ENCODE measurements at places on chromosomes 3 and 15.

GRCh38 chr15:88395241-88395640 is 71.9 kb downstream of the MRPL46 start:
- no peak for DNase-seq

DNA sequence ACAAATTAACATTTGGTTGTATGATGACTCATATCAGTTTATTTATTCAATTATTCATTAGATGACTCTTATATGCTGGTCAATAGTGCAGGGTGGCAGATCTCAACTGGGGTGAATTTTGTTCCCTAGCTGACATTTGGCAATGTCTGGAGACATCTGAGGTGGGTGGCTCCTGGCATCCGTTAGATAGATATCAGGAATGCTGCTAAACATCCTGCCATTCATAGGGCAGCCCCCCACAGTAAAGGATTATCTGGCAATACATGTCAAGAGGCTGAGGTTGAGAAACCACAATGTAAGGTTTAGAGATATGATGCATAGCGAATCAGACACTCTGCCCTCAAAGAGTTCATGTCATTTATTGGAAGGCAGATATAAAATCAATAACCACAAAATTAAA is 719.9 kb downstream of the CADM2 start:
- DNase-seq = no peak

DNA sequence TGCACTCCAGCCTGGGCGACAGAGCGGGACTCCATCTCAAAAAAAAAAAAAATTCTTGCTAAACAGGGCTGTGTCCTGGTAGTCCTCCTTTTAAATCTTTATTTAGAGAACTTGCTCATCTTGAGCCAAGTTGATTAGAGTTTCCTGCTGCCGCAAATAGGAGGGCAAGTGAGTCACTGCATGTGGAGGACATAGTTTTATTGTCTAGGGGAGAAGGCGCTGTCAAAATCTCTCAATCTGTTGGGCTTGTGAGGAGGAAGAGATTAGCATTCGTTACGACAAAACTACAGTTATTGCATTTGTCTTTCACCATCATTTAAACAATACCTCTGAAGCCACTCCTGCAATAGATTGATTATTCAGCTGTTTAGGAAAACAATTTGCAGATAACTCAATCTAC is 11.5 kb downstream of the MUC4 start:
- no peak for DNase-seq

- no peak for DNase-seq
Observed at GRCh38 chr3:28949580-28949979, 331.3 kb upstream of the RBMS3 start.

- DNase-seq = no peak
Observed at GRCh38 chr3:53776494-53777101, 69.6 kb downstream of the CHDH start.

- DNase-seq = no peak
Observed at GRCh38 chr3:138600100-138600745, 6.2 kb upstream of the CEP70 start.

DNA sequence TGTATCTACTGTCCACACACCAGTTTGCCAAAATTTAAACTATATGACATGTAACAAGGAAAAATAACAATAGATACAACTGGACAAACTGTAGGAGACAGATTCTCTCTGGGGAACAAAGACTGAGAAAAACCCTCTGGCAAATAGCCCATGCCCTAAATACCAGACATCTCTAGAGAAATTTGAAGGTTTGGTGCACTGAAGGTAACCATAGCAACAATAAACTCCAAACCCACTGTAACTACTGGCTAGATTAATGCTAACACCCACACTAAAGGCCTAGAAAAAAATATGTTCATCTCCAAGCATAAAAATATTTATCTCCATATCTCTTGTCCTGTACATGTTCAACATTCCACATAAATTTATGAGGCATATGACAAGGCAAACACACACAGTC is 267.1 kb downstream of the STXBP5L start:
- DNase-seq = no peak

DNA sequence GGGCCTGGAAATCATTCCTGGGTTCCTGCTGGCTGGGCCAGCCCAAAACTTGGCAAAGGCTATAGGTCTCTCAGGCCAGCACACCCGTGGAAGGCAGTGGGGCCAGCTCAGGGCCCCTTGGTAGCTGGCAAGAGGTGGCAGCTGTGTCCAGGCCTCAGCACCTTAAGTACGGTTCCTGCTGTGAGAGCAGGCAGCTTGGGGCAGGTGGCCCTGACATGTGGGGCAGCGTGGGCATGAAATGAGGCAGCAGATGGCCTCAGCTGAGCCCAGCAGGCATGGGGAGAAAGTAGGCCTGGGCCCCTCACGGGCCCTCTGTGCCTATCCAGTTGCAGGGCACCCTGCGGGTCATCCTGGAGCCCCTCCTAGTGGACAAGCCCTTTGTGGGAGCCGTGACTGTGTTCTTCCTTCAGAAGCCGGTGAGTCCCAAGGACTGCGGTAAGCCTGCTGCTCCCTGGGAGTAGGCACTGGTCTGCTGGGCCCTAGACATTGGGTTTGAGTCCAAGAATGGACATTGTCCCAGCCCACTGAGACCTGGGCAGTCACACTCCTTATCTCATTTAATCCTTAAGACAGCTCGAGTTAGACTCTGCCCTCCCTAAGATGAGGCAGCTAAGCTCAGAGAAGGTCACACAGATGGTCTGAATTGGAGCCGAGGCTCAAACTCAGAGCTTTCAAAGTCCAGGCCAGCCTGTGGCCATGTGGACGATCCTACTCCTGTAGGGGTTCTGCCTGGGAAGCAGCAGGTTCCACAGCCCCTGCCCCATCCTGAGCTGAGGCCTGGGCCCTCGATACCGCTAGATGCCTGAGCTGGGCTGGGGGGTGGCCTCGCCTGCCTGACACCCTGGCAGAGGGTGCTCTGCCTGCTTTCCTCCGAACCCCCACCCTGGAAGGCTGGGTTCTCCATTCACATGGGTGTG is 25.5 kb downstream of the ESYT3 start:
- no peak for DNase-seq

DNA sequence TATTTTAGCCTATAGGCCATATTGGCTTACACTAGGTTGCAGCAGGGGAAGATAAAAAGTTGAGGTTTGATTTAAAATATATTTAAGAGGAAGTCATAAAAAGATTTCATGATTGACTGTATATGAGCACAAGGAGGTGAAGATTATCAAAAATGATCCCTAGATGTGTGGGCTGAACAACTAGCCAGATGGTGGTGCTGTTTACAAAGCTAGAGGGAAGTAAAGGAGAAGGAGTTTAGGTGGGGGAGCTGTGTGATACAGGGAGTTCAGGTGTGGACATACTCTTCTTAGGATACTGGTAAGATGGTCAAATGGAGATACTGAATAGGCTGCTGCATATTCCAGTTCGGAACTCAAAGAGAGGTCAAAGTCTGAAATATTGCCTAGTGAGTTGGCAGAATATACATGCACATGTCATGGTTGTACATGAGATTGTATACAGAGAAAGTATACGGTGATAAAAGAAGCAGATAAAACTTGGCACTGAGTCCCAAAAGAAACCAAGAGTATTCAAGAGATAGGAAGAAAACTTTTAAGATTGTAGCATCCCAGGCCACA is 727.8 kb downstream of the NLGN1 start:
- no peak for DNase-seq

GRCh38 chr3:69236812-69237707 is 114.7 kb upstream of the LMOD3 start:
- no peak for DNase-seq

- DNase-seq = no peak
Observed at GRCh38 chr3:29335438-29335837, 54.6 kb downstream of the RBMS3 start.

DNA sequence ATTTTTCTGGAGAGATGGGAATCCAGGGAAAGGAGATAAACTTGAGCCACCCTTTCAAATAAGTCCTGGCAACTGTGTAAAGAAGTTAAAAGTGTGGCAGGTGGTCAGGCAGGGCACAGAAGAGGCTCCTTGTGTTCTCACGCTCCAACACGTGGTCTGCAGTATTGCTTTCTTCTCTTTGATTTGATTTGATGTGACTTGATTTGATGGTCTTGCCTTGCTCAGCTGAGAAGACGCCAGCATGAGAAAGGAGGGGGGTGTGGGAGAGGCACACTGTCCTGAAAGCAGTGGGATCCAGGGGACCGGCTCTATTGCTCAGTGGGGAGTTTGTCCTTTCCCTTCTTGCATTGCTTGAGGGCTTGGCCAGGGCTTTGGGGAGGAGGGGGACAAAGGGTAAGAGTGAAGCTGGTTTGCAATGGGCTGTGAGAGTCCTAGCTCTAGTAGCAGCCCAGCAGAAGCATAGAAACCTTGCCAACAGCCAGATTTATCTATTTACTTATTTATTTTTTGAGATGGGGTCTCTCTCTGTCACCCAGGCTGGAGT is 25.7 kb upstream of the NEO1 start:
- no peak for DNase-seq

DNA sequence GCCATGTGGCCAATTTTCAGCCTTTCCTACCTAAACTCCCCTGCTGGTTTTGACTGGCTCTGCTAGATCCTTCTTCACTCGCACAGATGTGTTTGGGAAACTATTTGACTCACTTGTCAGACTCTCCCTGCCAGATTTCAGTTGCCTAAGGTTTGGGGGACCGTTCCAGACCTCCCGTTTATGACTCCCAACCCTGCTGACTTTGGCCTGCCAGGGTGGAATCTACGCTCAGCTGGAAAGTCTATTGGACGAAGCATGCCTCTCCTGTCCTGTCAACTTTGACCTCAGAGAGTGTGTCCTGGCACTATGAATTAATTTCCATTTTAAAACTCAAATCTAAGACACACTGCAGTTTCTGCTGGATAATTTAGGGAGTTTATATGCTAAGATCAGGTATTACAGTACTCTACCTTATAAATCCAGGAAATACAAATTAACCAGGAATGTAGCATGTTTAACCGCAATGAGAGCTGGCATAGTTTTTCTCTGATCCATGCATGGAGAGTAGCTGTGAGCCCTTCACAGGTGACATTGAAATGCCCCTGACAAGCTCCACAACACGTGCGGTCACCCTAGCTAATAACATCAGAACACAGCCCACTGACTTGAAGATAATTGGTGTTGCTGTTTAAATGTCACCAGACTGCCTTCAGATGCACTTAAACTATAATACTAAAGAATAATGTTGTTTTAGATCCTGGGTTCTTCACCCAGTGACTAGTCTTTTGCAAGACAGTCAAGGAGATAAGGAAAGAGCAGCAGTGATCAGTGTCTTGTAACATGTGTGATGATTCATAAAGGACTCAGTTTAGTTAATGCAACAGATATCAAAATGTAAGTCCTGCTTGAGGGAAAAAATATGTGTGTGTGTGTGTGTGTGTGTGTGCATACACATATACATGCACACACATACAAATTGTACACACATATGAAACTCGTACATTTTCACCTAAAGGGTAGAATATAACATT is 223.0 kb upstream of the MCTP2 start:
- no peak for DNase-seq

DNA sequence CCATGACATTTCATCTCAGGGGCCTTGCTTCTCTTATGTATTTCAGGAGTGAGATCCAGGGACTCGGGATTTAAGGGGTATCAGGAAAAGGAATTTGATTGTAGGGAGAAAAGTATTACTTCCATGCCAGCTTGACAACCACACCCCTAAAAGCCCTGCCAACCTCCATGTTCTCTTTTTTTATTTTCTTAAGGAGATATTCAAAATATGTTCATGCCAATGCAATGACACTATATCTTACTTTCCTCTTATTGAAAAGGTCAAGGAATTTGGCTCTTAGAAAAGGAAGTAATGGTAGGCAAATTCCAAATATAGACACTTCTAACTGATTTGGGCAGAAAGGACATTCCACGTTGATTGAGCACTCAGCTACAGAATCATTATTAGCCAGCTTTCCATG is 407.5 kb upstream of the NECTIN3 start:
- no peak for DNase-seq

- DNase-seq = no peak
Observed at GRCh38 chr15:65937476-65937875, 68.2 kb downstream of the RAB11A start.

DNA sequence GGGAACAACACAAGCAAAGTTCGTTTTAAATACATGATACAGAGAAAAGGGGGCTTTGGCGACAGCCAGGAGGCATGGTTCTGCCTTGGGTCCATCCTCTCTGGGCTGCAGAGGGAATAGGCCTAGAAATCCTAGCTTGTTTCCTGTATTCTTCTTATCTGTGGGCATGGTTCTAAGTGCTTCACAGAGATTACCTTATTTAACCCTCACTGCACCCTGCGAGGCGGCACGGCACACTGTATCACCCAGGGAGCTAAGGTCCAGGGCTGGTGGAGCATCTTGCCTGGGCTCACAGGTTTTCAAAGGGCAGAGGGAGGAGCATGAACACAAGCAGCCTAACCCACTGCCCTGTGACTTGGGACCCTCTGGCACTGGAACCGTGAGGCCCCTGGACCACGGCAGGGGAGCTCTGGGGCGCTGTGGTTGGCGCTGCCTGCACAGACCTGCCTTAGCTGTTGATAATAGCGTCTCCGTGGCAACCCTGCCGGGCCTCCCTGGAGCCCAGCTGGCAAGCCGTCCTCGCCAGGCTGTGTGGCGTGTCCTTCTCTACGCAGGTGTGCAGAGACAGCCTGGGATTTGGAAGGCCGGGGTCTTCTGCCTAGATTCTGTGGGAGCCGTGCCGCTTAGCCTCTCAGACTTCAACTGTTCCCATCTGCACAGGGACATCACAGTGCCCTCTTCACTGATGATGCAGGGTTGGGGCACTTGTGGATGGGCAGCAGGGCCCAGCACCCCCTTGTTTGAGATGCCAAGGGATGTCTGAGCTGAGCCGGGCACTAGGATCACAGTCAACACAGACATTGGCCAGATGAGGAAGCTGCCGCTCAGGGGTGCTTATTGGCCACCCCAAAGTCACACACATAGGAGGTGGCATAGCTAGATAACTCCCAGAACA is 154.6 kb upstream of the TLE3 start:
- DNase-seq = no peak

- DNase-seq = no peak
Observed at GRCh38 chr15:85048430-85048829, 66.8 kb downstream of the PDE8A start.

GRCh38 chr3:74546426-74546825 is 68.0 kb downstream of the CNTN3 start:
- DNase-seq = no peak

DNA sequence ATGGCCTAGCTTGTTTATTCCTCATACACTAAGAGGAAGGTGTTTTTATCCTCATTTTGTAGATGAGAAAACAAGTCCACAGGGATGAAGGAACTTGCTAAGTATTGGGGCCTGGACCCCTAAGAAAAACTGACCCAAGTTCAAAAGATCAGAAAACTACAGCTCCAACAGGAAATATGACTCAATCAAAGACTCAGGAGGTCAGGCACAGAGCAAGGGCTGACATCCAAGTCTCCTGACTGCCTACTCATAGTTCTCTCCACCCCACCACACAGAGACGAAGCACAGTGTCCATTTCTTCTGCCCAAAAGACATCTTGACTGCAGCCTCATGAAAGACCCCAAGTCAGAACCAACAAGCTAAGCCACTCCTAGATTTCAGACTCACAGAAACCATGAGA is 26.9 kb upstream of the TPM1 start:
- DNase-seq = no peak

GRCh38 chr3:49674497-49674983 is 389 bp downstream of the APEH start:
- DNase-seq = no peak

- DNase-seq = no peak
Observed at GRCh38 chr3:99878005-99878404, 60.3 kb downstream of the CMSS1 start.

Measured in stimulated activated CD8-positive, alpha-beta memory T cell treated with anti-CD3 and anti-CD28 coated beads, Interleukin-7, amount 100 ng/mL, for 48 hours (primary cell).